ENCODE measurements at places on chromosomes 2 and 18.

DNA sequence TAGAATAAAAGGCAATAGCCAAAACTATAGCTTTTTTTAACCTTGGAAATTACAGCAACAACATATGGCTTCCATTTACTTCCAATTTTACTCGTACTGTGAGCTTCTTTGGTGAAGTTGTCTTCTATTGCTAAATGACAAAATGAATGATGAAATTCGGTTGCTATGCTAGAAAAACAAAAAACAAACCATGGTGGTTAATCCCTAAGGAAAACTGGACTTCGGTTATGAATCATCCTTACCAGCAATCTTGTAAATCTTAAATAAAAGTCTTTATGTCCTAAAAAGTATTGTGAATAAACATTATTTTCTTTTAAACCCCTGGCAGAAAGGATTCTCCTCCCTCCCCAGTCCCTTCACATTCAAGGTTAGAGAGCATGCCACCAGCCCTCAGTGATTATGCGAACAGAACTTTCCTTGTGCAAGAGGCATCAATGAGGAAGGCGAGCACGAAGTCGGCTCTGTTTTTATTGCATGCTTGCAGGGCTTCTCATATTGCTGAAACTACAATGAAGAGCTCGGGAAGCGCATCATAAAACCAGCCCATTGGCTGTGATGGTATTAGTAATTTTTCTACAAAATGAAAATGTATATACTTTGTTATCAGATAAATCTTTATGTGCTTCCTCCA is 62.9 kb downstream of the ZNF521 start:
- no peak for DNase-seq

GRCh38 chr2:86476918-86477317 is 35.7 kb downstream of the KDM3A start:
- DNase-seq = no peak

DNA sequence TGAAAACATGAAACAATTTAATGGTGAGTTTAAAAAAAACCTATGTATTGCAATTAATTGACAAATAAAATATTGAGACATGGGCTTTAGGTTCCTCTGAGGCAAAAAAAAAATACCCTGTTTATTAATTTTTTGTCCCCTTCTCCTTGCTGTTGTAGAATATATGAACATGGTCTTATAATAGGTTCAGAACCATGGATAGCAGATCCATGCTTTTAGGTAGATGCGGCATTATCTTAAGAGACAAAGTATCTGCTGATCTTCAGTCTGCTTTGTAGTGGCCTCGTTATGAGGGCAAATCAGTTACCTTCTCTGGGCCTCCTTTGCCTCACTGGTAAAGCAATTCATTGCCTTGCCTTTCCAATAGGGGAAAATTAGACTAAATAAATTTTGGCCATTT is 850.7 kb downstream of the NRXN1 start:
- DNase-seq = no peak

- DNase-seq = no peak
Observed at GRCh38 chr18:75053028-75053629, 155.8 kb downstream of the PTGR3 start.

DNA sequence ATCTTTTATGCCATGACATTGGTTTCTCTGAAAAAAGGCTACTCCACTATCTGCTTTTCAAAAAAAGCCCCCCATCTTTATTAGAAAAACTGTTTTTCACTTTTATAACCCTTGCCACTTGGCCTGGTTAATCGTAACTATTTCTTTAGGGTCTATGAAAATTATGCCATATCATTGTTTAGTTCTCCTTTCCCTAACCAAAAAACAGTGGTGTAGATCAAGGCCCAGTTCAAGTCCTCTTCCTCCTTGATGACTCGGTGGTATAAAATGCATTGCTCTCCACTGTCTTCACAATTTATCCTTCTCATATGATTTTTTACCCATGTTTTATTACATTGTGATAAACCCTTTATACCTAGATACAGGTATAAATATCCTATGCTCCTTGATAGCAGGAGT is 205.5 kb downstream of the ZNF521 start:
- DNase-seq = no peak

- DNase-seq = peak; percentile 38
Observed at GRCh38 chr18:62716619-62717168, 1.4 kb downstream of the PHLPP1 start.

- no peak for DNase-seq
Observed at GRCh38 chr2:232322560-232323327, 55.8 kb upstream of the ALPP start.

GRCh38 chr2:122851161-122851560 is 1095.7 kb downstream of the TSN start:
- no peak for DNase-seq

GRCh38 chr2:32993005-32993539 is 46.3 kb downstream of the LTBP1 start:
- DNase-seq = no peak

DNA sequence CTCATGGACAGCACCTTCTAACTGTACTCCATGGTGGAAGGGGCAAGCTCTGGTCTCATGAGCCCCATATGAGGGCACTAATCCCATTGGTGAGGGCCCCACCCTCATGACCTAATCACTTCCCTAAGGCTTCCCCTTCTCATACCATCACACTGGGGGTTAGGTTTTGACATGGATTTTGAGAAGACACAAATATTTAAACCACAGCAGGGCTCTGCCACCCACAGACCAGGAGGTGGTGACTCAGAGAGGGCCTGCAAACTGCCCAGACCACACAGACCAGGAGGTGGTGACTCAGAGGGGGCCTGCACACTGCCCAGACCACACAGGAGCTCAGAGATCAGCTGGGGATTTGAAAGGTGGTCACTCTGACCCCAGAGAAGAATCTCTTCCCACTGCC is 222.0 kb downstream of the KLHL29 start:
- DNase-seq = no peak

DNA sequence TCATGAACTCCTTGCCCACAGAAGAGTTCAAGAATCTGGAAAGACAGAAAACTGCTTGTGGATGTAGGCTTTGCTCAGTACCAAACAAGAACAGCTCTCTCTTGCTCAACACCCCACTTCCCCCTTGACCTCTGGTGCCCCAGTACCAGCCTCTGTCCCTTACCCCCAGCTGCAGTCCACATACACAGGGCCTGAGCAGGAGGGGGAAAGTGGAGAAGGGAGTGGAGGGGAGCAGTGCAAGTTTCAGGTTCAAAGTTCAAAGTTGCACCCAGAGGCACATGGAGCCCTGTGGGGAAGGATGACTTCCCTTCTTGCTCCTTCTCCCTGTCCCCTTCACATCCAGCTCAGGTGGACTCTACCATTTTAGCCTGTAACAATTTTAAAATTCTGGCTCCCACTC is 61.1 kb upstream of the LPIN2 start:
- DNase-seq = no peak

- DNase-seq = no peak
Observed at GRCh38 chr2:205792908-205793307, 110.6 kb downstream of the NRP2 start.

DNA sequence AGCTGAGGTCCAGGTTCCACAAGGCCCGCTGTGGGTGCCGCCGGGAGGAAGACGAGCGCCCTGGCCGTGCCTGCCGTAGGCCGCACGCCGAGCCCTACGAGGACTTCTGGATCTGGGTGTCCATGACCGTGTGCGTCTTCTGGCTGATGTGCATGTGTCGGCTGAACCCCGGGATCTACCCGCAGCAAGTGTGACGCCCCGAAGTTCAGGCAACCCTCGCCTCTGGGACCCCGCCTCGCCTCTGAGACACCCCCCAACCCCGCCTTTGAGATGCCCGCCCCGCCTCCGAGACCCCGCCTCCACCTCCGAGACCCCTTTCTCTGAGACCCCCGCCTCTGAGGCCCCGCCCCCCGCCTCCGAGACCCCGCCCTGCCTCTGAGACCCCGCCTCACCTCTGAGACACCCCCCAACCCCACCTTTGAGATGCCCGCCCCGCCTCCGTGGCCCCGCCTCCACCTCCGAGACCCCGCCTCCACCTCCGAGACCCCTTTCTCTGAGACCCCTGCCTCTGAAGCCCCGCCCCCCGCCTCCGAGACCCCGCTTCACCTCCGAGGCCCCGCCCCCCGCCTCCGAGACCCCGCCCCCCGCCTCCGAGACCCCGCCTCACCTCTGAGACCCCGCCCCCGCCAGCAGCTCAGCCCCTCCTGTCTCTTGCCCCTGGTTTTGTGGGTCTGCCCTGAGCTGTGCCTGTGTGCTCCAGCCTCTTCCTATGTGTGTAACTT is 3.7 kb downstream of the RTP5 start:
- no peak for DNase-seq

DNA sequence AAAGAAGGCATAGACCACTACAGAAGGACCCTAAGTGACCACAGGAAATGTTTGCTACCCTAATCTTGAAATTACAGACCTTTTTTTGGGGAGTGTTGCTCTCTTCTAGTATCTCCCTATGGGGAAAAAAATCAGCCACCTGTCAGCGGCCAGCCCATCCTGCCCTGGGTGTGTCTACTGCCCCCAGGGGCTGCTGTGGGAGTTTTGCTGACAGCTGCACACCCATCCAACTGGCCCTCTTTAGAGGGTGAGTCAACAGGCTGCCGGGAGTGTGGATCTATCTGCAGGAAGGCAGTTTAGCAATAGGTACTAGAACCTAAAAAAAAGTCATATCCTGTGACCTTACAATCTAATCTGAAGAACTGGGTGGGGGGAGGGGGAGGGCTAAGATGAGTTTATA is 796 bp upstream of the DYSF start:
- no peak for DNase-seq

GRCh38 chr2:99883358-99883757 is 259.0 kb downstream of the AFF3 start:
- no peak for DNase-seq

GRCh38 chr2:68943581-68944568 is 8.8 kb downstream of the GKN2 start:
- peak; percentile 76 for DNase-seq

DNA sequence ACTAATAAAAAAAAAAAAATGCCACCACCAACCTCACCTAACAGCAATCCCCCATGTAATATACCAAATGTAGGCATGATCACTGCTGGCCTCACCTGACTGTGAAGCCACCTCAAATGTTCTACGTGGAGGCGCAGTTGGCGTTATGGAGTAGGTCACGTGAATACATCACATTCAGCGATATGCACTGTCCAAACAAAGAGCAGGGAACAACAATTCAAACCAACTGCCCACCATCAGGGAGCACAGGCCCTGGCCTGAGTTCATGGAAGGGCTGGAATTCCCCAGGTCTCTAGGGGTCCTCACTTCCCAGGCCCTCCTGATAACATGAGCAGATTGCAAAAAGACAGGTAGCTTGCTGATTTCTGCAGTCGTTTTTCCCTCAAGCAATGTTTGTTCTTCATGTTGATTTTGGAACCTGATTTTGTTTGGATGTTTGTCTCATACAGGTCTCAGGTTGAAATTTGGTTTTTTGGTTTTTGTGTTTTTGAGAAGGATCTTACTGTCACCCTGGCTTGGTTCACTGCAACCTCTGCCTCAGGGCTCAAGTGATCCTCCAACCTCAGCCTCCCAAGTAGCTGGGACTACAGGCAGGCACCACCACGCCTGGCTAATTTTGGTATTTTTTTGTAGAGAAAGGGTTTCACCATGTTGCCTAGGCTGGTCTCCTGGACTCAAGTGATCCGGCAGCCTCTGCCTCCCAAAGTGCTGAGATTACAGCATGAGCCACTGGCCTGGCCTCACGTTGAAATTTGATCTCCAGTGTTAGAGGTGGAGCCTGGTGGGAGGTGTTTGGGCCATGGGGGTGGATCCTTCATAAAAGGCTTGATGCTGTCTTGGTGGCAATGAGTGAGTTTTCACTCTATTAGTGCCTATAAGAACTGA is 15.5 kb downstream of the TBC1D8 start:
- DNase-seq = no peak

DNA sequence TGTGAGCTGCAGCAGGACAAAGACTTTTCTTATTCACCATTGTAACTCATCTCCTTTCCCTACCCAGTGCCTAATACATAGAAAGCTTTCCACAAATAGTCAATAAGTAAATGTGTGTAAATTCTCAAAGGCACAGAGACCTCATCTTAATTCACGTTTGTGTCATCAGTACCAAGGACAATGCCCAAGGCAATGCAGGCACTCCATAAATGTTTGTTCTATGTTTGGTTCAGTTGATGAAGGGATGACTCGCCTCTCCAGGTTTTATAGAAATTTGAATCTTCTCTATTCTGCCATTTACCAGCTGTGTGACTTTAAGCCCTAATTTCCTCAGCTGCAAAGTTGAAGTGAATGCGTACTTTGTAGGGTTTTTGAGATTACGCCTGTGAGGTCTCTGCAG is 2.1 kb upstream of the MOGAT1 start:
- no peak for DNase-seq

- DNase-seq = no peak
Observed at GRCh38 chr2:176118601-176119339, 2.2 kb downstream of the HOXD10 start.

DNA sequence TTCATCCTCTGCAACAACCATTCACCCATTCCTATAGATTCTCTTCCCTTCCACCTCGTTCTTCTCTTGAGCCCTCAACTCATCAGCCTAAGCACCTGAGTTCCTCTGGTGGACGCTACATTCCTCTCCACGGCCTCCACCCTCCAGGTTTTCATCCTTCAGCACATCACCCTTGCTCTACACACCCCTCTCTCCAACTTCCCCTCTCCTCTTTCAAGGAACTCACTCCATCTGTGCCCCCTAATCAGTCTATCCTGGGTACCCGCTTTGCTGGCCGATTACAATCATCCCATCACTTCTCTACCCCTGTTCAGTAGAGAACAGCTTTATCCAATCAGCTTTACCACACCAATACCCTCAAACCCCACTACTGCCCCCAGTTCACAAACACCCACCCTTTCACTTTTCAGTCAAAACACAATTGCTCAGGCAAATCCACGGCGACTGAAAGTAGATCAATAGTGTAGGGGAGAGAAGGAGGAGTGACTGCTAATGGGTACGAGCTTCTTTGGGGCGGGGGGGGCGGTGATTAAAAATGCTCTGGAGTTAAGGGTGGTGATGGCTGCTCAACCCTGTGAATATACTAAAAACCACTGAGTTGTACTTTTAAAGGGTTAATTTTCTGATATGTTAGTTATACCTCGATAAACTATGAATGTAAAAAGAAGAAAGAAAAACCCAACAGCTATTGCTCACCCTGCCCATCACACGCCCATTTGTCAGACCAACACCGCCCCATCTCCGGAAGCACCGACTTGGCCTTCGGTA is 857 bp downstream of the DYM start:
- DNase-seq = no peak

DNA sequence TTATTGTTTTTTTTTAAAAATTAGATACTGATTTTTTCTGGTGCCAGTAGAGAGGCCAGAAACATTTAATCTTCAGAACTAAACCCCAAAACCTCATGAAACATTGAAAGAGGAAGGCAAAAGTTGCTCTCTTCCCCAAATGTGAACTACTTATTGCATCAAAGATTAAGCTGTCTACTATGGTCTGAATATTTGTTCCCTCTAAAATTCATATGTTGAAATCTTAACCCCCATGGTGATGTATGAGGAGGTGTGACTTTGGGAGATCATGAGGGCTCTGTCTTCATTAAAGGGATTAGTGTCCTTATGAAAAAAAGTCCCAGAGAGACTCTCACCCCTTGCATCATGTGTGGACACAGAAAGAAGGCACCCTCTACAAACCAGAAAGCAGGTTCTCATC is 28.2 kb upstream of the SLC8A1 start:
- no peak for DNase-seq

- no peak for DNase-seq
Observed at GRCh38 chr2:128504246-128505149, 185.8 kb upstream of the HS6ST1 start.

Data from neuronal stem cell (in vitro differentiated cells).